ENCODE measurements at places on chromosomes 3 and 15.

- DNase-seq: peak; percentile 25
Measured at GRCh38 chr3:122105626-122106025, 50.5 kb downstream of the CD86 start.

GRCh38 chr3:151262871-151263525, 15.3 kb downstream of the P2RY14 start:
- DNase-seq: peak; percentile 34

DNA sequence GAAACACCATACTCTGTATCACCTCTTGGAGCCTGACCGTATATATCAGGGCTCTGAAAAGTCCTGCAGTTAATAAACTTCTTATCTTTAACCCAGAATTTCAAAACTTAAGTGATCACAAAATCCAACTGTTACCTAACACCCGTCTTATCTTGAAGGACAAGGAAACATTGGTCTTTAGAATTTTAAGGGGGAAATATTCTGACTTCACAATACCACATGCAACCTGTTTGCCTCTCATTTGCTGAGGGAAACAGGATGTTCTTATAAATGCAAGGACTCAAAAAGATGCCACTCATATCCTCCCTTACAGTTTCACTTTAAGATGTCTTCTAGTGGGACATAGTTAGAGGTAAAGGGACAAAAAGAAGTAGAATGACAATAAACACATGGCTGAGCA, 67.9 kb downstream of the CRTC3 start:
- DNase-seq: no peak

DNA sequence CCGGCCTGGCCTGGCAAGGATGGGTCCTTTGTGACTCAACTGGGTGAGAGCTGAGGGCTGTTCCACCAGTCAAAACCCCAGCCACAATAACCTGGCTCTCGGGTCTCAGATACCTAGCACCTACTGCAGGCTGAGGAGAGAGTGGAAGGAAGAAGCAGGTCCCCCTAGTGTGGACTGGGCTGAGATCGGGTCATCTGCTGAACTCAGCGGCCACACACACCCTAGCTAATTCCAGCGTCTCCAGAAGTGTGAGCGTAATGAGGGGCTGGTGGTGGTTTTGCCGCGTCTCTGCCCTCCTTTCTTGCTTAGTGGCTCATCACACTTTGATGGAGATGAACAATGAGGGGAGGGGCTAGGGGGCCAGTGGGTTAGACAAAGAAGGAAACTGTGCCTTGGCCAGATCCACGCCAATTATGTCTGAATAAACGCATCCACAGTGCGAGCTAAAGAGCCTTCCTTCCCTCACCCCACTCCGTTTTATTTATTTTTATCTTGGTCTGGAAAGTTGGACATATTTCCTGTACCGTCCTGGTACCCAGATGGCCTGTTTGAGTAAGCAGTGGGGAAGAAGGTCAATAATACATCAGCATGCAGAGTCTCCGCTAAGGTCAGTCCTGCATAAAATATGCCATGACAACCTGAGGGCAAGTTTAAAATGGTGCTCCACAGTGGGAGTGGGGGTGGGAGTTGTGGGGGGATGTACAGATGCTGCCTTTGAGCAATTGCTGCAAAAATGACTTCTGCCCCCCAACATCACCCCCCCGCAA, 370.0 kb downstream of the WDR72 start:
- no peak for DNase-seq

DNA sequence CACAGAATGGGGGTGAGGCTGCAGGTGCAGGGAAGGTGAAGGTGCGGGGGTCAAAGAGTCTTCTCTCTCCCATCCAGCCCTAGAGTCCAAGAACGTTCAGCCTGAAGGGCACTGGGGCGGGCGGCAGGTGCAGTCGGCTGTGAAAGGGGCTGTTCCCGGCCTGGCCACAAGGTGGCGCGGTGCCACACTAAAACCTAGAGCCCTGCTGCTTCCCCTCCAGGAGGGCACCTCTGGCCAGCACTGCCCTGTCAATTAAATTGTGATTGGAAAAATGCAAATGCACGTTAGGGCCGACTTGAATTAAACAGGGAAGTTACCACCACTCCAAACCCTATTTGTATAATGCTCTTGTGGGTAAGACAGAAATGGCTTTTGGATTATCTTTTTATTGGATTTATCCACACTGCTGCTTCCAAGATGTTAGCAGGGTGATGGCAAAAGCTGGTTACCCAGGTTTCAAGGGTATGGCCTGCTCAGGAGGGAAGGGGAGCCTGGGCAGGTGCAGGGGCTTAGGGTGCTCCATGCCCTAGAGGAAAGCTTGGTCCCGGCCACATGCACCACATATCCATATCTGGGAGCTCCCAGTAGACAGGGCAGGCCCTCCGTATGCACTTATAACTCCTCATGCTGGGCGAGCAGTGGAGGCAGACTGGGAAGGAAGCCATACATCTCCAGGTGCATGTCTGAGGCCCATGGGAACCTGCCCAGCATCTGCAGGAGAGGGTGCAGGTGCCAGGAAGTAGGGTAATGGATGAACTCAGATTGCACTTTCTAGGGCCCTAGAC, 119.8 kb downstream of the ADCY5 start:
- DNase-seq: peak; percentile 89

GRCh38 chr3:25036633-25037032, 391.4 kb upstream of the RARB start:
- DNase-seq: no peak

GRCh38 chr3:52537726-52538421, 1.5 kb downstream of the UQCC5 start:
- no peak for DNase-seq

GRCh38 chr3:82080261-82080660, 318.8 kb upstream of the GBE1 start:
- DNase-seq: peak; percentile 15

DNA sequence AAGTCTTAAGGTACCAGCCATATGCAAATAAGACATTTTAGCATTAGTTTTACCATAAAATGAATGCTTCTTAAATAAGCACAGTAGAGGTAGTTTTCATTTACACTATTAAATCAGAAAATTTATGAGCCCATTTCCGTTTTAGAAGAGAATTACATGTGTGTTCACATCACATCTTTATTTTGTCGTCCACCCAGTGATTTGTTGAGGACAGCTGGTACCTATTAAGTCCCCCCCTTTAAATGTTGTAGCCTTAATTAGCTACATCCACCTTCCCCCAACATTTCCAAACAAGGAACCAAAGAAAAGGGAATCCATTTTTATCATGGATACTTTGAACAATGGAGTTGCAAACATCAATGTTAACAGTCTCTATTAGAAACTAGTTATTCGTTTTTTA, 6.8 kb downstream of the IL17RD start:
- no peak for DNase-seq

GRCh38 chr3:151877269-151877668, 3.8 kb downstream of the SUCNR1 start:
- DNase-seq: no peak

GRCh38 chr3:150733373-150733935, 29.5 kb downstream of the SIAH2 start:
- no peak for DNase-seq

DNA sequence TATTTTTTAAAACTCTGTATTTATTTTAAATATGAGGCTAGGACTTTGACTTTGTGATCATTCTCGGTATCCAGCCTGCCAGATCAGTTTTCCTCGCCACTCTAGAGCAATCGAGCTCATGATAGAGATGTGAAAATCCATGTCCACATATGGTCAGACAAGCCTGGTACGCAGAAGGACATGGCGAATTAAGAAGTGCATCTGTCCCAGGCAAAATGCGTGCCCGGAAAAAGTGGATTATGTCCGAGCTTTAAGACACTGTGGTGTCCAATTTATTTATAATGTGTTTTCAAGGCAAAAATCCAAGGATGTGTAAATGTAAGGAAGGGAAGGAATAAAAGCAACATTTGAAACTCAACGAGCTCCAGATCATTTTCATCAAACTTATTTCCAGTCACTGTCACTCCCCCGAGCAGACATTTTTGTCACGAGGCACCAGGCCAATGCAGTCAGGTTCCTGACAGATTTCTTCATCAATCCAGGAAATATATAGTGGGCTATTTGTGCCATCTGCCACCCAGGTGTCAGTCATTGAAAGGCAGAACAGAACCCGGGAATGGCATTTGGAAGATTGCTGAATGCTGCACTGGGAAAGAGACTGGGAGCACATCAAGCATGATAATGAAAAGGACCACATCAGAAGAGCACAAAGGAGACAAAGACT, 825.7 kb downstream of the SQOR start:
- DNase-seq: no peak

GRCh38 chr3:152200476-152201420, 68.0 kb upstream of the MBNL1 start:
- DNase-seq: no peak

DNA sequence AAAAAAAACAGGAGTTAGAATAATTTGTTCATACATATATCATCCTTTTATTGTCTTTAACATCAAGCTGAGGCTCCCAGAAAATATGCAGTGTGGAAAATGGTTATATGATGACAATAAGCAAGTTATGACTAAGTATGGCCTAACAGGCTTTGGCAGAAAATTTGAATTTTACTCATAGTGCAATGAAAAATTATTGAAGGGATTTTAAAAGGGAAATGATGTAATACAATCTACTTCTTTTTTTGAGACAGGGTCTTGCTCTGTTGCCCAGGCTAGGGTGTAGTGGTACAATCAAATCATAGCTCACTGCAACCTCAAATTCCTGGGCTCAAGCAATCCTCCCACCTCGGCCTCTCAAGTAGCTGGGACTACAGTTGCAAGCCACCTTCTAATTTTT, 78.7 kb downstream of the FAIM start:
- peak; percentile 27 for DNase-seq

DNA sequence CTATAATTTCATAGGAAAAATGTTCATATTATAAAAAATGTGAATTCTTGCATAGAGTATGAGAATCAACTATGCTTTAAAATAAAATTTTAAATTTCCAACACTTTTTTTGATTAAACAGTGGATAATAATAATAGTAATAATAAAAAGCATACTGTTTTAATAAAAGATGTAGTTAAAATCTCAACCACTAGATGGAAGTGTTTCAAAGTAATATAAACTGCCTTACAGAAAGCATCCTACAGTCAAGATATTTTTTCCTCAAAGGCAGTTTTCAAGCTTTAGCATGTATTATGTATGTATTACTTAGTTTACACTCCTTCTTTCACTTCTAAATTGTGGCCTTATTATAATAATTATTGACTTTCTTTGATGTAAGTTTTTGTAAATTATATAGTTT, 217.5 kb downstream of the CHL1 start:
- no peak for DNase-seq

DNA sequence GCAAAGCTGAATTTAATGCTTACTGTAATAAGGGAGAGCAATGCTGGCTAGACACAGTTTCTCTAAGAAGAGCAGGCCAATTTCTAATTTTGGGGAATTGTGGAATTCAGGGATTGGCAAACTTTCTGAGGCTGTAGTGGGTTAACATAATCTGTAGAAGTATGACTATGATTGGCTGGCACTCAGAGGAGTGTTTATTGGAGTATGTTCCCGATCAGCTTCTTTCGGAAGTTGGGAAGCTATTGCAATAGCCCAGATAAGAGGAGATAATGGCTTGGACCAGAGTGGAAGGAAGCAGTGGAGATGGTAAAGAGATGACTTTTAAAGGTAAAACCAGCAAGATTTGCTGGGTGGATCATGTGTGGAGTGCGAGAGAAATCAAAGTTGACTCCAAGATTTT, 19.4 kb downstream of the TMOD3 start:
- DNase-seq: no peak

Measured in AG20443 (cell line).